ENCODE measurements at places on chromosomes 2 and 18. TPM values are rescaled to one million over a fixed set of nuclear protein-coding genes. Genes with fewer than 3 reads are reported as not detected.

DNA sequence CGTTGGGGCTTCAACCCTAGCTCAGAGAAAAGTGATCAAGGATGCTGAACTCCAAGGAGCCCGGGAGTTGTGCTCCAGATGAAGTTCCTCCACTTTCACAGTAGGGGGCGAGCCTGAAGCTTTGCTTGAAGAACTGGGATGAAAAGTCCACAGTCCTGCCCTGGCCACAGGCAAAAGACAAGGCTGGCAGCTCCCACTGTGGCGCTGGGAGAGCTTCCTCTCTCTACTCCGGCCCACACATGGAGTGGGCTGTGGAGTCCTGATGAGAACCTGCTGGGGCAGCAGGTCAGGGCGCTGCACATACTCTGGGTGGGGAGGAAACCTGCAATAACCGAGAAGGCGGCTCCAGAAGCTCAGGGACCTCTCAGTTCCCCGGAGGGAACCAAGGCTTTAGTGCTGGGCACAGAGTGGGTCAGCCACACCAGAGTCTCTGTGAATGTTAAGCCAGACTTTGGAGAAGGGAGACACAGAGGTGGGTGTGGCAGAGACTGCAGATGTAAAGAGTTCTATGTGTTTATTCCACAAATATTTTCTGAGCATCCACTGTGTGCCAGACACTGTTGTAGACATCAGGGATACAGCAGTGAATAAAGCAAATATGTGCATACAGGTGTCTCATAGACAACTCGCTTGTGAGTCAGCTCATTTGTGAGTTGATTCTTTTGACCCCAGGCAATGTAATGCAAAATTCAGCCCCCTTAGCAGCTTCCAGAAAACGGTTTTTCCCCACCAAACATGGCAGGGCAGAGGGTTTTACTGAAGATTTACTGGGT, 48.0 kb upstream of the MRPL33 start:
- H3K27me3 ChIP-seq = no peaks in the 10 kb centered on the region
- peak overlapping the region; percentile 73 for H3K27ac ChIP-seq
- no peaks in the 10 kb centered on the region for H3K36me3 ChIP-seq
- no peak overlapping the region for H3K4me3 ChIP-seq

GRCh38 chr18:76875390-76876325, 53.3 kb downstream of the ZNF236 start:
- H3K4me3 ChIP-seq = no peak overlapping the region
- H3K27ac ChIP-seq = no peak overlapping the region
- H3K4me1 ChIP-seq = no peaks in the 10 kb centered on the region
- peaks cover 23% of the 10 kb centered on the region for H3K36me3 ChIP-seq
- DNase-seq = no peak

DNA sequence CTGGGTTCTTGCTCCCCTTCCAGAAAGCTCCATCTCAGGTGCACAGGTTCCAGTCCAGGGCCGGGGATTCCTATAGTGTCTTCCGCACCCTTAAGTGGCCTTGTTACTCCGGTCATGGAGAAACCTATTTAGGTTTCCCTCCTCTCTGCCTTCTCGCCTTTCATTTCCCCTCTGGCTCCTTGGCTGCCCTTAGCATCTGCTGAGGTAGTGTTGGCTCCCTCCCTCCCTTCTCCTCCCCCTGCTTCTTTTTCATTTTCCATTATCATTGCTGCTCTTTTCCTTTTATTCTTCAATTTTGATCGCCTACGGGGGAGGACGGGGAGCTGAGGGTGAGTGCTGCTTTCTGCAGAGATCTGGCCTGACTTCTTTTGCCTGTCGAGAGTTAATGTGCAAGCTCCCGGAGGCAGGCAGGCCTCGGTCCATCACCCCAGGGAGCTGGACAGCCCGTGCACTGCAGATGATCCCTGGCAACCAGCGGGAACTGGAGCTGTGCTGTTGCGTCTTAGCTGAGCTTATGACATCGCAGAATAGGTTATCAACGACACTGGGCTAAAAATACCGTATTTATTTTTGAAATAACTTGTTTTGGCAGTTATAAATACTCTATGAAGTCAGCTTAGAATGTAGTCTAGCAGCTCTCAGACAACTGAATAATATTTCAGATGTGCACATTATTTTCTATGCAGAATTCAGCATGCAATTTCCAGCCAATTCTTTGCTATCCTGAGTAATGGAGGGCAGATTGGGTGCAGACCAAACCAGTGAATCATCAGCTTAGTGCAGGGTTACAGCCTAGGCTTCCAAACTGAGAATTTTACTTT, 141.9 kb downstream of the SLC4A3 start:
- H3K27ac ChIP-seq = no peak overlapping the region
- H3K27me3 ChIP-seq = no peaks in the 10 kb centered on the region
- no peaks in the 10 kb centered on the region for H3K4me1 ChIP-seq
- no peaks in the 10 kb centered on the region for H3K36me3 ChIP-seq
- no peak for DNase-seq

- DNase-seq = no peak
- no peak overlapping the region for H3K4me3 ChIP-seq
- H3K36me3 ChIP-seq = no peaks in the 10 kb centered on the region
- H3K27ac ChIP-seq = no peak overlapping the region
Observed at GRCh38 chr18:44968336-44968735, 287.6 kb downstream of the SETBP1 start.

- H3K4me1 ChIP-seq = no peaks in the 10 kb centered on the region
- H3K27ac ChIP-seq = no peak overlapping the region
- no peaks in the 10 kb centered on the region for H3K27me3 ChIP-seq
- no peak for DNase-seq
- no peaks in the 10 kb centered on the region for H3K36me3 ChIP-seq
Observed at GRCh38 chr2:212596688-212597087, 58.1 kb upstream of the ERBB4 start.

ASPRV1 gene
- total RNA-seq = 3.2 TPM

GRCh38 chr2:216563646-216564045, 65.0 kb downstream of the RPL37A start:
- H3K27me3 ChIP-seq = no peaks in the 10 kb centered on the region
- DNase-seq = no peak
- H3K4me1 ChIP-seq = no peaks in the 10 kb centered on the region
- no peaks in the 10 kb centered on the region for H3K36me3 ChIP-seq

- H3K4me1 ChIP-seq = no peaks in the 10 kb centered on the region
- H3K27me3 ChIP-seq = no peaks in the 10 kb centered on the region
- H3K36me3 ChIP-seq = no peaks in the 10 kb centered on the region
- DNase-seq = no peak
- H3K4me3 ChIP-seq = no peak overlapping the region
- H3K27ac ChIP-seq = no peak overlapping the region
Observed at GRCh38 chr18:23730857-23731256, 41.6 kb downstream of the LAMA3 start.

ASB18 gene
- total RNA-seq = not detected

AFF3 gene
- 72.9 TPM for total RNA-seq

- H3K4me3 ChIP-seq = no peak overlapping the region
- no peak for DNase-seq
- no peaks in the 10 kb centered on the region for H3K36me3 ChIP-seq
- H3K27ac ChIP-seq = no peak overlapping the region
Observed at GRCh38 chr2:104388296-104388695, 465.6 kb upstream of the POU3F3 start.

HRH4 gene
- total RNA-seq = 0.85 TPM

GRCh38 chr2:213107728-213108127, 43.7 kb downstream of the IKZF2 start:
- H3K27ac ChIP-seq = no peak overlapping the region
- no peak for DNase-seq
- no peak overlapping the region for H3K4me3 ChIP-seq
- no peaks in the 10 kb centered on the region for H3K36me3 ChIP-seq
- H3K27me3 ChIP-seq = no peaks in the 10 kb centered on the region

Measured in spleen (tissue), 13 donors.